Daoy (cell line): ENCODE measurements at places on chromosomes 7 and 10. TPM values are rescaled to one million over a fixed set of nuclear protein-coding genes. Genes with fewer than 3 reads are reported as not detected.

The COL1A2 gene
- 596 and 732 TPM in 2 replicates for total RNA-seq

- DNase-seq = no peak
Observed at GRCh38 chr7:135197906-135198655, 13.2 kb downstream of the WDR91 start.

- DNase-seq = peak; percentile 8
Observed at GRCh38 chr10:125102246-125102645, 58.1 kb downstream of the CTBP2 start.

The PTPRE gene
- total RNA-seq = 2.6 TPM in 2 replicates

DNA sequence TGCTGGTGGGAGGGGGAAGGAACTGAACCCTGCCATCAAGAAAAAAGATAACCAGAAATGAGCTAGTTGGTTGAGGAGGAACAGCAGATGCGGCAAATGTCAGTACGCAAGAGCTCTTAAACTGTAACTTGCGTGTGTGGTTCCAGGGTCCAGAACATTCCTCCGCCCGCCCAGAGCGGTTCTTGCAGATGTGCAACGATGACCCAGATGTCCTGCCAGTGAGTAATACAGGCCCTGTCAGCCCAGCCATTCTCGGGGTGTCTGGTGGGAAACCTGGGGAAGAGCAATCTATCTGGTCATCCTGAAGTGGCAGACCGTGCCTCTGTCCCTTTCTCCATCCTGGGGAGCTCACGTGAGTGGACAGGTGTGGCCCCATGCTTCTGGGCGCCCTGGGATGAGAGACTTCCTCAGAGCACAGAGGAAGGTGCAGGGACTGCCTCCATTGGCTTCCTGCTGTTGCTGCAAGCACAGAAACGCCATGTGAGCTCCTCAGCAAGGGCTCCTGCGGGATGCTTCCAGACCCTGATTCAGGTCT is 50.5 kb upstream of the ZMIZ2 start:
- DNase-seq = no peak

- DNase-seq = no peak
Observed at GRCh38 chr7:46715579-46715978, 794.5 kb upstream of the IGFBP3 start.

DNA sequence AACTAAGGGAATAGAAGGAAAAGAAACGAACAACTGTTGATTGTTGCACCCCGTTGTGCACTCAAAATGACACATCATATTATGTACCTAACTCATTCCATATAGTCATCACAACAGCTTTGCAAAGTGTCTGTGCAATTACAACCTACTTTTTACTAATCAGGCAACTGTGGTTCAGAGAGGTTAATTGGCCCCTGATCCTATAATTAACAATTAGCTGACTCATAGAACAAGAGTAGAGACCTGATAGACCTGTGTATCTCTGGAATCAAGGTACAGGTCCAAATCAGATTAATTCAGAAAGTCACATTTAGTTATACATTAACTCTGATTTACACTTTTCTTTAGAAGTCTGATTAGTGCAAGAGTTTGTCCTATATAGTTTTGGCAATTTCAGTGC is 122.5 kb upstream of the CDK13 start:
- DNase-seq = no peak
